ENCODE measurements at places on chromosomes 11 and 22.

DNA sequence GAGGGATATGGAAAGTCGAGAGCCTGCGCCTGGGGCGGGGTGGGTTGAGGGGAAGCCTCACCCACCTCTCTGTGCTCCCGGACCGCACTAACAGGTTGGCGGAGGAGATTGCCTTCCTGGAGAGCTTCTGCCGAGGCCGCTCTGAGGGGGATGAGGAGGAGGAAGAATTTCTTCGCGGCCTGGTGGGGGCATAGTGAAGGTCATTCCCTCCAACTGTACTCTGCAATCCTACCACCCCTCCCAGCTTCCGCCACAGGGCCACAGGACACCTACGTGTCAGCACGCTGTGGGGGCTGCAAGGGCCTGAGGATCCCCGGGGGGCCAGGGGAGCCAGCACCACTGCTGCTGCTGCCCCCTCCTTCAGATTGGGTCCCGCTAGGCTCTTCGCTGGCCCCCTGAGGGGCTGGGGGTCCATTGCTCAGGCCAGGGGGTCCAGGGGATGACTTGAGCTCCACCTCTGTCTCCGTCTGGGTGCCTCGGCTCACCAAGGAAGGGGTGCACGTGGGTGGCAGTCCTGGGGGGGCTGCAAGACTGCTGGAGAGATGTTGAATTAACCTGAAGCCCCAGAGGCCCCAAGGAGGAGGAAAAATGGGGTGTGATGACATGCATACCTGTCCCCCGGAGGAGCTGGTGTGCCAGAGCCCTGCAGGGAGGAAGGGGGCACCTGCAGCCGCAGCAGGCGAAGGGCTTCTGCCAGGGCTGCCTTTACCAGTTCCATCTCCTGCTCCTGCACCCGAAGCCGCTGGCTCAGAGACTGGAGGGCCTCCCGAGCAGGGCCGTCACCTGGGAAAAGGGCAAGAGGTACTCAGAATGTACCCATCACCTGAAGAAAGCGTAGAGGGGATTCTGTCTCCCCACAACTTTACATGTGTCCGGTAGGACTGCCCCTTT, 1.5 kb downstream of the EML3 start:
- no peak for DNase-seq

GRCh38 chr11:88354912-88355311, 17.4 kb upstream of the CTSC start:
- no peak for DNase-seq

DNA sequence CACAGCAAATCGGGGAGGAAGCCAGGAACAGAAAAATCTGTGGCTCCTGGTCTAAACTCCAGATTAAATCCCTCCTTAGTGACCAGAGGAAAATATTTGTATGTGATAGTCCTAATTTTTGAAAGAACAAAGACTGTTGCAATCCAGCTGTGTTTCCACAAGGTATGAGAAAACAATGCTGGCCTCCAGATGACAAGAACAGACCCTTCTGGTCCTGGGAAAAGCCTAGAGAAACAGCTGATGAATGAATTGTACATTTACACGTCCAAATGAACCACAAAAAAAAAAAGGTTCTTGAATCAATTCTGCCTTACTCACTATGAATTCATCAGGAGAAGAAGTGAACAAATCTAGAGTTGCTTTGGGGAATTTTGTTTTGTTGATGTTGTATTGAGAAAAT, 63.7 kb downstream of the ETS1 start:
- DNase-seq = no peak

GRCh38 chr22:50447576-50448551, 27.0 kb downstream of the SBF1 start:
- no peak for DNase-seq

GRCh38 chr11:9840460-9841004, 176.7 kb downstream of the SWAP70 start:
- no peak for DNase-seq

DNA sequence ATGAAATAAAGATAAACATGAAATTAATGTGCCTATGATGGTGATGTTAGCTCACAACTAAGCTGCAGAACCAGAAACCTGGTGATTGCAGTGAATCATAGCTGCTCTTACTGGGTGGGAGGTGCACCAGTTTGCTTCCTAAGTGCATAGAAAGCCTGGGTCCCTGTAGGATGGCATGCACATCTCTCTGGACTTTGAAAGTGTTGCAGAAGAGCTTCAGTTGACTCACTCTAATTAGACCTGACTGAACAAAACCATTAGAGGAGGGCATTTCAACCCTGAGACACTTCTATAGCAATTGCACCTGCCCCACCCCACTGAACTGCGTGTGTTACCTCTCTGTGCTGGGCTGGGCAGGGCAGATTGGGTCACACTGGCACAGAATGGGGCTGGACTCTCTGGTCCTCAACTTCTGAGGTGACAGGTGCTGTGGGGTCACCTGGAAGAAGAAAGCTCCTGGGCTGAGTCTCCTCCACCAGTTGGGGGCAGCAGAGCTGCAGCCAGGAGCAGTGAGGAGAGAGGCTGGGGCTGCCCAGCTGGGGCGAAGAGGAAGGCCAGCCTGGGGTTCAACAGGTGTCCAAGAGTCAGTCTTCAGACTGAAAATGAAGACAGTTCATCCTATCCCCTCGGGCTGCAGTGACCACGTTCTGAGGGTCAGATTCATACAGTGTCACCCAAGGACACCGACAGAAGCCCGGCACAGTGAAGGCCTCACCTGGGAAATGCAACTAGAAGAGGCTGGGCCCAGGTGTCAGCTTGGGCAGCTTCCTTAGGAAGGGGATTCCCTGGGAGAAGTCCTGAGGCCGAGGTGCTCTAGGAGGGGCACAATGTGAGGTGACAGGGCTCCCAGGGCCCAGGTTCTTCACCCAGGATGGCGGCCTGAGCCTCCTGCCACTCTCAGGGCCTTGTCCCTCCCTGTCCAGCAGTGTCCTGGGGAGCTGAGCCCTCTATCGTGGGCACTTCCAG, 58.1 kb downstream of the GGTLC2 start:
- no peak for DNase-seq

- DNase-seq = no peak
Observed at GRCh38 chr11:123594188-123594901, 60.1 kb downstream of the SCN3B start.

DNA sequence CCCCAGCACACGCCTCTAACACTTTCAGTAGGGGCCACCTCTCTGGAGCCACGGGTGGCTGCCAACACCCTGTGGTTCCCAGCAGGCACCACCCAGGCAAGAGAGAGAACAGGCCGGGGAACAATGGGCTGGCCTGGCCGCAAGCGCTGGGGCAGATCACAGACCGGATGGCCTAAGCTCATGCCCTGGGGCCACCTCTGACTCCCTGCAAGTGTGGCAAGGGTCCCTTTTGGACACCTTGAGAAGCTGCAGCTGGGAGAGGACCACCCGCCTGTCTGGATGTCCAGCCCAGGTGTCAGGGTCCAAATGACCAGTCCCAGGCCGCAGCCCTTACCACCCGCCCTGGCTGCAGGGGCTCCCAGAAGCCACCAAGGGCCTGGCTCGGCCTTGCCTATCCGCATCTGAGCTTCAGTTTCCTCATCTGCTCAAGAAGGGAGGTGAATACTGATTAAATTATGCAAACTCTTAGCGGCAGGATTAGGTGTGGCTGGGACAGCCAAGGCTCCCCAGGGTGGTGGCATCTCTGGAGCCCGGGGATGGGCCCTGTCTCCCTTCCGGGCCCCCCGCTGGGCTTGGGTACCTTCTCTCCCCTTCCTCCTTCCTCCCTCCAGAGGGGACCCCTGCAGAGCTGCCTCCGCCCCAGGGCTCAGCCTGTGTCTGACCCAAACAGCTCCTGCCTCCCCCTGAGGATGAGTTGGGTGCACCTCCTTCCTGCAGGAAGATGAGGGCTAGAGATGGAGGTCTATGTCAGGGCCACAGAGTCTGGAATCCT, 785 bp upstream of the SUSD2 start:
- DNase-seq = no peak

GRCh38 chr11:64069401-64070313, 33.9 kb downstream of the FLRT1 start:
- no peak for DNase-seq

DNA sequence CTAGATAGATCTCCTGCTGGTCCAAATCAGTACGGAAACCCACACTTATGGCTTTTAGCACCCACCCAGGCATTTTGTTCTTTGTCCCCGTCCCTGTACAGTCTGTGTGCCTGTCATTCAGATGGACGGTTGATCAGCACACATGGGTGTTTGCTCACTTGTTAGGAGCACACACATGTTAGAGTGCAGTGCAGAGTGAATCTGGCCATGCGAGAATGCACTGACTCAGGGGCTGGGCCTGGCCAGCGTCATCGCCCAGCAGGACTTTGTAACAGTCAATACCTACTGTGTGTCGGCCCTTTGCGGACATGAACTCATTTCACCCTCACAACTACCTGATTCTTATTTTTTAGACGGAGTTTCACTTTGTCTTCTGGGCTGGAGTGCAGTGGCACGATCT, 3.4 kb downstream of the RPS6KA4 start:
- no peak for DNase-seq

DNA sequence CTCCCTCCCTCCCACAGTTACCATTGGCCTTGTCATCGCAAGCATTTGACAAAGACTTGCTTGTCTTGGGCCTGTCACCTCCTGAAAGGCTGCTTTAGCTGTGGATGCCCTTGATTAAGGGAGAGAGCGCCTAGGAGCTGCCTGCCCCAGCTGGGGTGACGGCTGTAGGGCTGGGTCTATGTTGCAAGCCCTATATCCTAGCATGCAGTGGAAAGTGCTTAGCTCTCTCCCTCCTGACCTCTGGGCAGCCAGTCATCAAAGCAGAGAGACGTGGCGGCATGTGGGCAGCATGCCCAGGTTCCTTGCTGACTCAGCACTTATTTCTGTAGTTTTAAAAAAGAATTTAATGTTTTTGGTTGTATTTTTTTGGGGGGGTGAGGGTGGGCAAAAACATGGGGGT, 75.9 kb downstream of the BARX2 start:
- no peak for DNase-seq

- DNase-seq = no peak
Observed at GRCh38 chr11:65553301-65554001, 4.7 kb downstream of the LTBP3 start.

DNA sequence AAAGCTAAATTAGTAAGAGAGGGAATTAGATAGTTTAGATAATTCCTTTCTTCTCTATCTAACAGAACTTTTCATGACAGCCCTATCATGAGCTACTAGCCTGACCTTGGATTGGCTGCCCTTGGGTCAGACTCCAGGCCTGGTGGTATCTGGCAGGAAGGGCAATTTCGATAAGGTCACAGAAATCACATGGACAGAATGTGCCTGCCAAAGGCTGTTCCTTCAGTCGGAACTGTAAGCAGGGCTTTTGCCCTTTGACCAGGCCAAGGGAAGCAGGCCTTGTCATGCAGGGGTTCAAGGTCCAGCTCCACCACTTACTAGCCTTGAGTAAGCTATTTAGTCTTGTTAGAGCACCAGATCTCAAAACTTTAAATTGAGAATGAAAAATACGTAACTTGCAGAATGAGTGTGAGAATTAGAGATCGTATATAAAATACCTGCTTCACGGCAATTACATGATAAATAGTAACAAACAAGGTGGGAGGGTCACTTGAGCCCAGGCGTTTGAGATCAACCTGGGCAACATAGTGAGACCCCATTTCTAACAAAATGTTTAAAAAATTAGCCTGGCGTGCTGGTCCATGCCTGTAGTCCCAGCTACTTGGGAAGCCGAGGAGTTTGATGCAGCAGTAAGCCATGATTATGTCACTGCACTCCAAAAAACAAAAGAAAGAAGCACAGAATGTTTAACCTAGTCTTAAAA, 60.8 kb upstream of the SC5D start:
- no peak for DNase-seq

DNA sequence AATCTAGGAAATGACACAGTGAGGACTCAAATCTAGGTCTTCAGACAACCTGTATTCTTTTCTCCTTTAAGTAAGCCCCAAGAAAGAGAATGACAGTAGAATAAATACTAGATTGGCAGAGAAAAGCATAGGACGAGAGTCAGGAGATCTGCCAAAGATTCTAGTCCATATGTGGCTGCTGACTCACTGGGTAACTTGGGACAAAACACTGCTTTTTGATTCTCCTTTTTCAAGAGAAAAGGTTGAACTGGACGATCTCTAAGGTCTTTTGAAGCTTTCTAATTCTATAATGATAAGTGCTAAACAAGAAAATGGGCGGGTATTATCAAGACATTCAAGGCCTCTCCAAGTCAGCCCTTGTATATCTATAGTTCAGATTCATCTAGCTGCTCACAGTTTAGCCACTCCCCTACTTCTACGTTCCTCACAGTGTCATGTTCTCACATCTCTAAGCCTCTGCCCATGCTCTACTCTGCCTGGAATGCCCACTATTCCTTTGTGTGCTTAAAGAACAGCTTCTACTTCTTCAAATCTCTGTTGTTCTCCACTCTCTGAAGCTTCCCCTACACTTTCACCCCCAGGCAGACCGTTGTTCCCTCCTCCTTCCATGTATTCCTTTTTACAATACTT, 53.0 kb downstream of the RELT start:
- no peak for DNase-seq

DNA sequence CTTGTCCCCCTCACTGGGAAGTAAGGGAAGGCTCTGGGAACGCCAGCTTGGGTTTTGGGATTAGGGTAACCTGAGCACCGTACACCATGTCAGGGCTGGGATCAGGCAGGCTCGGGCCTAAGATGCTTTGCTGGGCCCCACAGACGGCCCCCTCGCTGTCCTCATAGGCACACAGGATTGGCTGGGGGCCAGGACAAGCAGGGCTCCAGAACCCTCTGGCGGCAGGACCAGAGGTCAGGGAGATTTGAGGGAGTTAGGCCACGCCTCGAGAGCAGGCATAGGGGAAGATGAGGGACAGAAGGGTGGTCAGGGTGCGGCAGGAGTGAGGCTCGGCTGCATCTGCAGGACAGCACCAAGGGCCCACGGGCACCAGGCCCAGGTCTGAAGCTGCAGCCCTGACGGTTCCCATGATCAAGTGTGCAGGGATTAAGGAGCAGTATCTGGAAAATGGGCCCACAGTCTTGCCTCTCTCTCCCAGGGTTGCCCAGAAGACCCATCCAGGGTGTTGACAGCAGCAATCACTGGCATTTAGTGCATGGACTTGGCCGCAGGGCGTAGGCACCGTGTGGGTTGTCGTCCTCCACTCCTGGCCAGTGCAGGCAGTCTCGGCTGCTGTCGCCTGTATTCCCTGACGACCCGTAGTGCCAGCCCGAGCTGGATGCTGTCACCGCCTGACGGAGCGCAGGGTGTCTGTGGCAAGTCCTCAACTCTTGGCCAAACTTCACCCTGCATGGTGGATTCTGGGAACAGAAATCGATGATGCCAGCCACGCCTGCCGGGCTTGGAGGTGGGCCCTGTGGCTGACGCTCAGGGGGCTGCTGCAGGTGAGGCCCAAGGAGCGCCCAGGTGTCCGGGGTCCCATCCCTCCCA, 15.7 kb upstream of the GNB1L start:
- no peak for DNase-seq
